Activated CD4-positive, alpha-beta T cell treated with anti-CD3 and anti-CD28 coated beads, Interleukin-2, amount 50 U/mL, for 1 hour (primary cell): ENCODE measurements at places on chromosomes 1 and 21.

DNA sequence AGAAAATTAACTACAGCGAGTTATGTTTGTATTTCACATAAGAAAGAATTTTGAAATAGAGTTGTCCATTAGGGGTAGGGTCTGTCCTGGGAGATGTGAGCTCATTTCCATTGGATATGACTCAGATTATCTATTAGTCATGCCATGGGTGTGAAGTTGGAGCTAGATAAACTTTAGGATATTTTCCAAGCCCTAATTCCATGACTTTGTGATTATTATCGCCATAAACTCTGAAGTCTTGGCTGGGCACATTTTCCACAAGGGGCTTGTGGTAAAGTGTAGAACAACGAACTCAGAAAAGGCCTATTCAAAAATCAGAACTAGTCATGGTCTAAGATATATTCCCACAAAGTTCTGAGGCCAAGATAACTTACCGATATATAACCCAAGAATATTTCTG lies 396.6 kb downstream of the DPYD start:
- DNase-seq: no peak

DNA sequence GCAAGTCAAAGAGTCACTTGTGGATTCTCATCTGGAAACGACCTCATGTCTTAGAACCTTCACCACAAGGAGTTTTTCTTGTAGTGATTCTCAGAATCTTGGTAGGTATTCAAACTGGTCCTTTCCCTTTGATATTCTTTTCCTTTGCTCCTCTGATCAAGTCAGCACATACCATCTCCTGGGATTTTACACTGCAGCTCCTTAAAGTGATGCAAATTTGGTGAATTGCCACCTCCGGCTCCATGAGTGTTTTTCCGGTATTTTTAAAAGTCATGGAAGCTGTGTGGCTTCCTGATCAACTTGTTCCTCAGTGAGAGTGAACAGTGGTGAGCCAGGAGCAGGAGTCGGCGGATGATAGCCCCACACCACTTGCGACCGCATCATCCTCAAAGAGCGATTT lies 182.1 kb upstream of the DAB1 start:
- DNase-seq: no peak

DNA sequence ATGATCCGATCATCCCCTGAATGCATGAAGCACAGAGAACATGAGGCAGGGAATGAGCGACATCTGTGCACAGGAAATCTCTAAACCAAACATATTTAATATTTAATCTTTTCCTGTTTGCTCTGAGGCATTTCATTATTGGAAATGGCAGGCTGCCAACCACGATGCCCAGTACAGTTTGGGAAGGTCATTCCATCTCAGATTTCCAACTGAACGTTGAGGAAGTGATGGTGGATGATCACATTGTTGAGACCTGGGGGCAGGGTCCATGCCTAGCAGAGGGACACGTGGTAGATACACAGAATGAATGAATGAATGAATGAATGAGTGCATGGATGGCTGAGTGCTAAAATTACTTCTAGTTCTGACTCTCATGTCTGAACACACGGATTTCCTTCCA lies 15.9 kb upstream of the FASLG start:
- DNase-seq: no peak

- no peak for DNase-seq
These were observed 21.3 kb downstream of the ACOT11 start for GRCh38 chr1:54569339-54569738.

GRCh38 chr1:93871366-93871765 lies 7.6 kb downstream of the DNTTIP2 start:
- DNase-seq: no peak

DNA sequence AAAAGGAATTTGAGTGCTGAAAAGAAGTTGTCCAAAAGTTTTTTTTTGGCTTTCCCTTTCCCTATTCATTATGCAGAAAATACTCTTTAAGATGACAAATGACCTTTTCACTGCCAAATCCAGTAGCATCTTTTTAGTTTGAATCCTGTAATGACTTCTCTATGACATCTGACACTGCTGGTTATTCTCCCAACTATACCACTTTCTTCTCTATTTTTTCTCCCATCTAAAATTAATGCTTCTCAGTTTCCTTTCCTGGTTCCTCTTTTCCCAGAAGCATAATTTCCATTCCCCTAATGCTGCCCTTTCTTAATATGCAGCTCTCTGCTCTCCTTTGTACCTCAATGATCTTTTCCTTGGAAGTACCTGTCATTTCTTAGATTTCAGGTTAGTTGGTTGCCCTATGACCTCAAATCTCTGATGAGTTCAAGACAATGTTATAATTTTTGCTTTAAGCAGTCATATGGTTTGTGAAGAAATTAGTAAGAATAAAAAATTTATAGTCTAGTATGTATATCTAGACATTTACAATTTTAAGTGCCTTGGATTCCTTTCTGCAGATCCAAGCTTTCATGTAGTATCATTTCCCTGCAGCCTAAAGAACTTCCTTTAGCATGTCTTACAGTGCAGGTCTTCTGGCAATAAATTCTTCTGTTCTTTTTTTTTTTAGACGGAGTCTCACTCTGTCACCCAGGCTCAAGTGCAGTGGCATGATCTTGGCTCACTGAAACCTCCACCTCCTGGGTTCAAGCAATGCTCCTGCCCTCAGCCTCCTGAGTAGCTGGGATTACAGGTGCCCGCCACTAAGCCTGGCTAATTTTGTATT lies 150.8 kb downstream of the CDC42BPA start:
- no peak for DNase-seq

DNA sequence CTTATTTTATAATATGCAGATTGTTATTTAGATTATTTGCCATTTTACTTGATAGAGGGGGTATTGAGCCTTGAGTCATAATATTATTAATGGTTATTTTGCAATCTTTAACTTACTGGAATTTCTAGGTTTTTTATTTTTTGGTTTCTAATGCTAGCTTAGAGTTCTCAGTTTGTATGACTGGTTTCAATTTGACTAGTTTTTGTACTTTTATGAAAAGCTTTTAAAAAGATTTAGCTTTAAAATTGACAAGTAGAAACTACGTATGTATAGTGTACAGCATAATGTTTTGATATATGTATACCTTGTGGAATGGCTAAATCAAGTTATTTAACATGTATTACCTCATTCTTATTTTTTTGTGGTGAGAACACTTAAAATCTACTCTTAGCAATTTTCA lies 41.5 kb downstream of the CEP350 start:
- no peak for DNase-seq

DNA sequence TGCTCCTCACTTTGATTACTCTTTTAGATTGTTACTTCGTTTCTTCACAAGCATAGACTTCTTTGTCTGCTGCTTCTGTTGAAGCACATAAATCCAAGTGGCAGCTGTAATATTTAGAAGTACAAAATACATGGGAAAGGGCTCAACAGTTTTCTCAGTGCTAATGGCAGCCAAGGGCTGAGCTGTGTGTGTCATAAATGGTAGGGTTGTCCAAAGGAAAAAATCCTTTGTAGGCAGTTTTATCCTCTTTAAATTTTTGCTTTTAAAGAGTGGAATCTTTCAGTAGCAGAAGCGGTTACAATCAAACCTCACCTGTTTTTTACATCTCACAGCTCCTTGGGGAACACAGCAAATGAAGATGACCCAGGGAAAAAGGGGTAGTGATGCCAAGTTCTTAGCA lies 650.8 kb downstream of the PLPP3 start:
- DNase-seq: no peak

- no peak for DNase-seq
These were observed 32.5 kb upstream of the DISC1 start for GRCh38 chr1:231594123-231594522.

GRCh38 chr21:16570856-16571255 lies 841.1 kb downstream of the USP25 start:
- DNase-seq: no peak

- no peak for DNase-seq
These were observed 201.3 kb upstream of the HMCN1 start for GRCh38 chr1:185532856-185533255.

- no peak for DNase-seq
These were observed 5.3 kb downstream of the COL18A1 start for GRCh38 chr21:45410151-45410864.

DNA sequence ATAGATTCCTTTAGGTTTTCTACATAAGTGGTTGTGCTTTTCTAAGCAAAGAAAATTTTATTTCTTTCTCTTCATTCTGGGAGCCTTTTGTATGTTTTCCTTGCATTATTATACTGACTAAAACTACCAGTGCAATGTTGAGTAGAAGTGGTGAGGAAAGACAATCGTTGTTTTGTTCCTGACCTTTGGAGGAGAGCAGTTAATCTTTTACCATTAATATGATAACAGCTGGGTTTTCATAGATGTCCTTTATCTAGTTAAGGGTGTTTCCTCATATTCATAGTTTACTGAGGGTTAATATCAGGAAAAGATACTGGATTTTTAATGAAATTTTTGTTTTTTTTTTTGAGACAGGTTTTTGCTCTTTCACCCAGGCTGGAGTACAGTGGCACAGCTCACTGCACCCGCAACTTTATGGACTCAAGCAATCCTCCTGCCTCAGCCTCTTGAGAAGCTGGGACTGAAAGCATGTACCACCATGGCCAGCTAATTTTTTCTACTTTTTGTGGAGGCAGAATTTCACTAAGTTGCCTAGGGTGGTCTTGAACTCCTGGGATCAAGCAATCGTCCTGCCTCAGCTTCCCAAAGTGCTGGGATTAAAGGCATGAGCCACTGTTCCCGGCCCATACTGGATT lies 9.0 kb upstream of the KCTD3 start:
- no peak for DNase-seq

DNA sequence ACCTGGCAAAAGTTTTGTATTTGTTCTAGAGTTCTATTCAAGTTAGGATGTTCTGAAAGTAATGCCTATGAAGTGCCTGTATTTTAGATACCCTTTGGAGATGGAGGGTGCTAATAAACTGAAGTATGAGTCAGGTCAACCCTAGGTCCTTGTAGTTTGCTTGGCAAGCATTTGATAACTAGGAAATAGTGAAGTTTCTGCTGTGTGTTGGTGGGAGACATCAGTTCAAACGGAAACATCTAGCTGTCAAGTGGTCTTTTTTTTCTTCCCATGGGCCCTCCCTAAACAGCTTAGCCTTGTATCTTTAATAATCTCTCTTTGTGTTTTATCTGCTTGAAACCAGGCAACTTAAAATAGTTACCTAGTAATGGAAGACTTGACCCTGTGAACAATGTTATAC lies 4.5 kb downstream of the MRPS6 start:
- no peak for DNase-seq

- DNase-seq: no peak
These were observed 1.7 kb upstream of the ADAMTS4 start for GRCh38 chr1:161200421-161200991.

DNA sequence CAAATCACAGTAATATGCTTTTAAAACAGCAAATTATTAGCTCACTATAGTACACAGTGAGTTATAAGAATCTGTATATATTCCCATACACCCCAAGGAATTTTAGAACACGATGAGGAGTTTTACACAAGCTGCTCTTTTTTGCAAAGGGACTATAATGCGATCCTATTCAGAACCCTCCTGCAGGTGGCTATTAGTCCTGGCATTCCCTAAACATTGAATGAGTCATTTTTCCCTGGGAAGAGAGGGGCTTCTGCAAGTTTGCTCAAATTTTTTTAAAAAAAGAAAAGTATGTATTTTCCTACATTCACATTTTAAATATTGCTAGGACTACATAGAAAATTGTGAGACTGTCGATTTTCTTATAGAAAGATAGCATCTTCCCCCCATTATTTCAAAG lies 106.3 kb downstream of the COL11A1 start:
- no peak for DNase-seq

- no peak for DNase-seq
These were observed 102.8 kb downstream of the ETS2 start for GRCh38 chr21:38908537-38908936.

DNA sequence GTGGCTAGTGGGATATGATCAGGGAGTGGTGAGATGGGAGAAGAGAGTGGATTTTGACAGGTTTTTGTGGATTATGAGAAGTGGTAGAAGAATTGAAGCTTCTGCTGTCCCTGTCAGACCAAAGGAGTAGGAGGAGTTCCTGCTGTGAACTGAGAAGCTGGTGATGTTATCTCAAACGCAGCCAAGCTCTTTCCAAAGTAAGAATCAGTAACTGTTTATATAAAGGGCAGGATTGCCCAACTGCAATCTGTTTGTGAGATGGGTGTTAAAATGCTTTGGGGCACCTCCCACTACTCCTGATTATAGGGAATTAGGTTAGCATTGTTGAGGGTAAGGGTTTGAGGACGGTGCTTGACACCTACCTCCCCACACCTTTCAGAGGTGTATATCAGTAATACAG lies 60.5 kb upstream of the USP25 start:
- no peak for DNase-seq

DNA sequence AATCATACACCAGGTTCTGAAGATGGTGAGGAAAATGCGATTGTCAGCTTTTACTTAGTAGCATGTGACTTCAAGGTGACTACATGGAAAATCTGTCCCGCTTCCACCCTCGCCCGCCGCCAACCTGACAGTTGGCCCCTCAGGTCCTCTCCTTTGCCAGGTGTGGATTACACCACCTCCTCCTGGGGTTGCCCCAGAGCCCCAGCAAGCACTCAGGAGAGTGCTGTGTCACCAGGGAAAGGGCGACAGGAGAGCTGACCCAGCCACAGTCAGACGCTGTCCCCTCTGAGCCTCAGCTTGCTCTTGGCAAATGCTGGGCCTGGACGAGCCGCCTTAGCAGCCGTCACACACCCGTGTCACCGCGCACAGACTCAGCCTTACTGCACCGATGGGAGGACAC lies 17.9 kb downstream of the PTTG1IP start:
- DNase-seq: no peak

DNA sequence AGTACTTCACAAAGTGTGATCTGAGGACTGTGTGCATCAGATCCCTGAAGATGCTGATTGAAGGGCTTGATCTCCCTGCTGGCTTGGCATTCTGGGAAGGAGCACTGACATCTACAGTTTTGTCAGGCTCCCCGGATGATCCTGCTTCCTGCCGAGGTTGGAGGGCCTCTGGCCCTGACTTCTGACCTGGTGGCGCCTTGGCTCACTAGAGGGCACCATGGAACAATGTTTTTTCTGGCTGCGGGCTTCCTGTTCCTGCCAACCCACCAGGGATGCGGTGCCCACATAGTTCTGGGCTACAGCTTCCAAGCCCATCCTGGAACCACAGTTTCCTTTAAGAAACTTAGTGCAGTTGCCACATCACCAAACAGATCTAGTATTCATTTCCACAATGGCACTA lies 38.8 kb upstream of the RASAL2 start:
- DNase-seq: no peak

GRCh38 chr21:28421716-28422524 lies 570.8 kb downstream of the LTN1 start:
- DNase-seq: no peak

DNA sequence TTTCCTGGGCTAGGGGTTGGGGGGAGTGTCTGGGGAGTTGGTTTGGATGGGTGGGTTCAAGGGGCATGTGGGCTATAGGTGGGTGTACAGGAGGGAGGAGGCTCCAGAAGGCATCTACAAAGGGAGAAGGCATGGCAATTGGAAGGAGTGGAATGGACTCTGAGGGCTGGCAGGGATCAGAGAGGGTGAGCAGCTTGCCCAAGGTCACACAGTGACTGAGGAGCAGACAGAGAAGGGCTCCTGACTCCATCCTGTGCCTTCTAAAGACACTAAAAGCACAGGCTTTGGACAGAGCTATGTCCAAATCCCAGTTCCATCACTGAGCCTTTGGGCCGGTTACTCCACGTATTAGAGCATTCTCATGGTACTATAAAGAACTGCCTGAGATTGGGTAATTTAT lies 151.8 kb downstream of the PTPRU start:
- no peak for DNase-seq
